ENCODE measurements at places on chromosomes 11 and 22.

DNA sequence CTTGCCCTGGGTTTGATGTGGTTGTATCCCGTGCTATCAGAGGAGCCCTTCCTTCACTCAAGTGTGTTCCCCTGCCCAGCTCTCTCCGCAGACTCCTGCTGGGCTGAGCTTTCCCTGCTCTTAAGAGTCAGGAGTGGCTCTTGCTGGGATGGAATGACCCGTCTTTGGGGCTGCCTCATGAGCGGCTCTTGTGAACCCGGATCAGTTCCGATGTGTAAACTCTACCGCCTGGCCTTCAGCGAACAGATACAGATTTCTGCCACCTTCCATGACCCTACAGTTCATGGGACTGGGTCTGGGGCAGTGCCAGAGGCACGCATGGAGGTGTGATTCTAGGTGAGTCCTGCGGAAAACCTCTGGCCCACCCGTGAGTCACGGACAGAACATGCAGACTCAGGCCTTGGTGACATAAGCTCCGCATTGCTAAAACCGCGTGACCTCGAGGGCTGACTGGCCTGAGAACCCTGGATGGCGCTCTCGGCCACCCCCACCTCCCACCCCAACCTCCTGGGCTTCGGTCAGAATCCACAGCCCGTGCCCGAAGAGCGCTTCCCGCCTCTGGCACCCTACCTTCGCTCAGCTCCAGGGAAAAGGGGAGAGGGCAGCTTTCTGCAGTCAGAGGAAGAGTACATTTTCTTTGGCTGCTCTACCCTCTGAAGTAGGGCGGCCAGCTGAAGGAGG is 1.3 kb upstream of the ZBTB16 start:
- no peak for DNase-seq

DNA sequence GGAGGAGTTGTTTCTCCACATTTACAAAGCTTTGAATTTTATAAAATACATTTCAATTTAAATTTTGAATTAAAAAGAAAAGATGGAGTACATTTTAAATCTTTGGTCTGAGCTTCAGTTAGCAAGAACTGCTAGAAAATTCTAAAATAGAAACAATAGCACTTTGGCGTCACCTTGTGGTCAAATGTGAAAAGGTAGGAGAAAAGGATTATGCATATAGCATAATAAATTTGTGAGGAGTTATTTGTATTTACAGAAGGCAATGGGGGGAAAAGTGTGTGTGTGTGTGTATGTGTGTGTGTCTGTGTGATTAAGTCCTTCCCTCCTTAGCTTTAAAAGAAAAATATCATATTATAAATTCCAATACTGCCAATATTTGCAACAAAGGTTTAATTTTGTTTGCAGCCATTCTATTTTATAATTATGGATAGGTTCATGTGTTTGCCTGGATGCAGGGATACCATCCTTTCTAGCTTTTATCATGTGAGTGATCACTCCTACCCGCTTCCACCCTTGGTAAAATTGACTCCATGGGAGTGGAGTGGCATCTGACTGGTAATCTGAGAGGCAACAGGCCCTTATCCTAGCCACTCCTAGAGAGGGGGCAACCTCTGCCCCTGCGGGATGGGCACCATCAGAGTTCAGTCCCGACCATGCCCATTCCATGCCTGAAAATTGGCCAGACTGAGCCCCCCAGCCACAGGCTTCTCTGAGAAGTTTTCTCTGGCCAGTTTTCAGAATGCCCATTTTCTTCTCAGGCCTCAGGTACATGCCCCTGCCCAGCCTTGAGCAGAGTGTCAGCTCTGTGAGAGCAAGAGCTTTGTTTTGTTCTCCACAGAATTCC is 13.6 kb upstream of the LGR4 start:
- DNase-seq = no peak

GRCh38 chr22:27680636-27681035 is 120.9 kb downstream of the MN1 start:
- no peak for DNase-seq

- no peak for DNase-seq
Observed at GRCh38 chr11:66318600-66318970, 1.7 kb upstream of the CD248 start.

- peak; percentile 28 for DNase-seq
Observed at GRCh38 chr11:113994077-113994954, 19.4 kb downstream of the HTR3A start.

DNA sequence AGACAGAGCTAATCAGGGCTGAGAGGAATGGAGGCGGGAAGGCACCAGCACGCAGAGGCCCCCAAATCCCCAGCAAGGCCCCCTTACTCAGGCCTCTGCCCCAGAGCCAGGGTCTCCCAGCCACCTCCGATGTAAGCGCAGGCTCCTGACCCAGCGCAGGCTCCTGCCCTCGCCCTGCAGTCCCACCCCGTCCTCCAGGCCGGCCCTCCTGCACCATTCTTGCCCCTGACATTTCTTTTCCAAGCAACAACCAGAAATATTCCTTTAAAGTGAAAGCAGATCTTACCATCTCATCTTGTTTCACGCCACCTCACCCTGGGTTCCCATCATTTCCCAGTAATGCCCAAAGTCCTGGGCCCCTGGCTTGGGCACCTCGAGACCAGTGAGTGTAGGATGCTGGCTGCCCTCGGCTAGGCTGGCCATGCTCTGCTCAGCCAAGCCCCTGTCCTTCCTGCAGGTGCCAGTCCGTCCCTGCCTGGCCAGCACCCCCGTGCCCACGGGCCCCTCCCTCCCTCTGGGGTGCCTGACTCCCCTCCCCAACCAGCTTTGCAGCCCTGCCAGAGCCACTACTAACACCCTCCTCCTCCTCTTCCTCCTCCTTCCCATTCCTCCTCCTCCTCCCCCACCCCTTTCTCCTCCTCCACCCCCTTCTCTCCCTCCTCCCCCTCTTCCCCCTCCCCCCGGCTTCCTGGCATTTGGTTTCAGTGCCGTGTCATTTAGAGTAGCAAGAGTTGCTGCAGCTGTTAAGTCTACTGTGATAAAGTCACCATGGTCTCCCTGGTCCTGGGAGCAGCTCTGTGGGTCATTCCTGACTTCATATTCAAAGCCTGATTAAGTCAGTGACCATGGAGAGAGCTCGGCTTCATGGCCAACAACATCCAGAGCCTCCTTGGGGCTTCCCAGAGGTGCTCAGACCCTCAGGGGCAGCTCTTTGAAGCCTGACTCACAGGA is 78.7 kb downstream of the PIWIL3 start:
- DNase-seq = no peak

DNA sequence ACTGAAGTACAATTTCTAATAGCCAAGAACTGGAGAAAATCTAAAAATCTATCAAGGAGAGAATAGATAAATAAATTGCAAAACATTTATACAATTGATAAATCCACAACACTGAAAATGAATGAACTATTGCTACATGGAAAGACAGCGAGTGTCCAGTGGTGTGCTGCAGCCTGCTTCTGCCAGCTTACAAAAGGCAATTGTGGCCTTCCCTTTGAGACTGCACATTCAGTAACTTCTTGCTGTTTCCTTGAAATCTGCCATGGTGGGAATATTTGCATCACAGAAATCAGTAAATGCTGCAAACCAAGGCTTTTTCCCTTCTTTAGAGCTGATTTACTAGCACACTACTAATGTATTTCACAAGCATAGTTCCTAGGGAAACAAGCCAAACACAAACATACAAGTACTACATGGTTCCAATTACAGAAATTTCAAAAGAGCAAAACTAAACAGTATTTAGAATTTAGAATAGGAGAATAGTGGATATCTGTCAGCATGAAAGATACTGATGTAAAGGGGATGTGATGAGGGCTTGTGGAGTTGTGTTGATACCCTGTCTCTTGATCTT is 76.9 kb upstream of the TRIM77 start:
- no peak for DNase-seq

DNA sequence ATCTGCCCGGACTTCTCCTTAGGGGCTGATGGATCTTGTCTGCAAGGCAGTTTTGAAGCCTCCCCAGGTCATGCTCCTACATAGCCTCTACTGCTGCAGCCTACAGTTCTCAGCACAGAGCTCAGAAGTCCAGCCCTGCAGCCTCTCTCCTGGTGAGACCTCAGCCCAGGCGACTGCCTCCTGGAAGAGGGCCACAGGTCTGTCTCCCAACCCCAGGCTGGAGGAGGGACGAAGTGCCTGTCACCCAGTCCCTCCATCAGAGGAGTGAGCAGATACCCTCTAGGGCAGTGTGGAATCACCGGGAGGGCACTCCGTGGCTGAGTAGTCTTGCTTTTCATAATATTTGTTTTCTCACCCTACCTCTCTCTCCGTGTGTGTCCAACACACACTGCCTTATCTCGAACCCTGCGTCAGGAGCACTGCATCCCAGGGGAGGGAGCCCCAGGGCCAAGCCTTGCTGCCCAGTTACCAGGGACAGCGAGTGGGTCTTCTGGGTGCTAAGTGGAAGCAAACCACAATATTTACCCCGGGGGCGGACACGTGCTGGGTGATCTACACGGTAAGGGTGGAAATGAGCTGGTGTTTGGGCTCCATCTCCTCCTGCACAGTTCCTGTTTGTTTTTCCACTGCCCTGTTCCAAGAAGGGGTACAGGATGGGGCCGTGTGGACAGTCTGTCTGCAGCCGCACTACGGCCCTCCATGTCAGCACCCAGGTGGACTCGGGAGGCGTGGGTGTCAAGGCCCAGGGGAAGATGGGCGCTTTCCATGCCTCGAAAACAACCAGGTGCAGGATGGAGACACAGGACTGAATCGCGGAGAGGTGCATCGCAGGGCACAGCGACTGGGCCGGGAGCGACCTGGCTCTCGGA is 133.7 kb upstream of the HSD17B12 start:
- no peak for DNase-seq

- no peak for DNase-seq
Observed at GRCh38 chr22:40967111-40967760, 16.1 kb downstream of the RBX1 start.

DNA sequence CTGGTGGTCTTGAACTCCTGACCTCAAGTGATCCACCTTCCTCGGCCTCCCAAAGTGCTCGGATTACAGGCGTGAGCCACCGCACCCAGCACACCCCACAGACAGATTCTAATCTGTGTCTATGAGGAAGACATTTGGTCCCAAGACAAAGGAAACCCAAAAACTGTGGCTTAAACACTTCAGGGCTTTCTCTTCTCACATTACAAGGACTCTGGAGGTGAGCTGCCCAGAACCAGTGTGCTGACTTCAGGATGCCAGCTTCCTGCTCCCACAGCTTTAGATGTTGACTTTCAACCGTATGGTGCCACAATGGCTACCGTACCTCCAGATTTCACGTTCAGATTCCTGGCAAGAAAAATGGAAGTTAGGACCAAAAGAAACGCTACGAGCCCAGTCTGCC is 32.2 kb upstream of the SYT7 start:
- DNase-seq = no peak

DNA sequence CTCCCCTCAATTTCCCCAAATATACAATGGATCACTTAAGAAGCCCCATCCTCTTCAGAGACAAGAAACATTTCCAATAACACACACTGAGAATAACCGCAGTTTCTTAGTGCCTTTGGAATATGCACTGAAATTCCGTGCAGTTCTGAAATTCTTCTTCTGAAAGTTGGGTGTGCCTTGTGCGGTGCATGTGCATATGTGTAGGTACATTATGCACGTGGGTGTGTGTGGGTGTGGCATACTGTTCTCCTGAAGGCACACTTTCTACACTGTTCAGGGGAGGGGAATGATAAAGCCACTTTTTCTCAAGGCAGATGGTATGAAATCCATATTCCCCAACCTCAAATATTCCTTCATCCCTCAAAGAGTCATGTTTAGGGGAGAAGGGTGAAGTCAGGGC is 1.7 kb downstream of the EXPH5 start:
- no peak for DNase-seq

DNA sequence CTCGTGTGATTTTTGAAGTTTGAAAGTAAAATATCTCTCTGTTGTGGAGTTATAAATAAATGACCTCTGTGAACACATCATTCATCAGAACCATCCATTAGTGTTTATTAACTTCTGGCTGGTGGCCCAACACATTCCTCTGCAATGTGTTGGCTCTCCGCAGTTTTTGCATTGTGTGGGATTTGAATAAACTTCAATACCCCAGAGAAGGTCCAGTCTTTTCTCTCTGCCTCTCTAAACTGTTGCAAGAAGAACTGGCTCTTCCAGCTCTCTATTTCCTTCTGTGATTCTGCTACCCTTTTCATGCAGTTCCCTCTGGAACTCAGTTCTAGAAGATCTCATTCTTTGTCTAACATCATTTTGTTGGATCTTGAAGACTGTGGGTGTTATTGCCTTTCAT is 125.0 kb upstream of the ARHGAP42 start:
- no peak for DNase-seq

- no peak for DNase-seq
Observed at GRCh38 chr11:15775015-15775541, 581.3 kb downstream of the SOX6 start.
